ENCODE measurements at places on chromosomes 13 and 19.
A peak's percentile ranks its signal among the peaks of the same experiment; 100 is the strongest.

DNA sequence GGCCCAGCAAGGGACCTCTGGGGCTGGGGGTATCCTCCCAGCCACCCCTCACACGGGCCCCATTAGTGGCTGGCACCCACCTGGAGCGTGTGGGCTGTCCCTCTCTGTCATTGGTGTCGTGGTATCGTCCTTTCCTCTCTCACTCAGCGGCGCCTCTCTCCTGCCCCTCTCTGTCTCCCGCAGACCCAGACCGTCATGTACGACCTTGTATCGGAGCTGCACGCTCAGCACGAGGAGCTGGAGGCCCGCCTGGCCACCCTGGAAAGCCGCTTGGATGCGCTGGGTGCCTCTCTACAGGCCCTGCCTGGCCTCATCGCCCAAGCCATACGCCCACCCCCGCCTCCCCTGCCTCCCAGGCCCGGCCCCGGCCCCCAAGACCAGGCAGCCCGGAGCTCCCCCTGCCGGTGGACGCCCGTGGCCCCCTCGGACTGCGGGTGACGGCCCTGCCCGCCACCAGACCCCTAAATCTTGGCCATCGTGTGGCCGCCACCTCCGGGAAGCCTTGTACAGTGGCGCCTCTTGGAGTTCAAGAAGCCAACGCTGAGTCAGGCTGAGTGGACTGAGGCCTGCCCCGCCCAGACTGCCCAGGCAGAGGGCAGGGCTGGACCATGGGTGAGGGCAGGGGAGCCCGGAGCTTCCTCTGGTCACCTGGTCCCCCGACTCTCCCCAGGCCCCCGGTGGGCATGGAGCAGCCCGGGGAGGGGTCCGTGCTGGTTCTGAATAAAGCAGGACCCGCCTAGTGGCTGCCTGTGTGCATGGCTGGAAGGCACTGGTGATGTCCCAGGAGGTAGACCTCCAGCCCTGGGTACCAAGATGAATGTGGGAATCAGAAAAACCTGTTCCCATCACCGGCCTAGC lies 9.8 kb upstream of the ARRDC2 start:
- DNase-seq, result no peak

GRCh38 chr19:28468701-28469459 lies 744.1 kb downstream of the UQCRFS1 start:
- DNase-seq, result no peak

DNA sequence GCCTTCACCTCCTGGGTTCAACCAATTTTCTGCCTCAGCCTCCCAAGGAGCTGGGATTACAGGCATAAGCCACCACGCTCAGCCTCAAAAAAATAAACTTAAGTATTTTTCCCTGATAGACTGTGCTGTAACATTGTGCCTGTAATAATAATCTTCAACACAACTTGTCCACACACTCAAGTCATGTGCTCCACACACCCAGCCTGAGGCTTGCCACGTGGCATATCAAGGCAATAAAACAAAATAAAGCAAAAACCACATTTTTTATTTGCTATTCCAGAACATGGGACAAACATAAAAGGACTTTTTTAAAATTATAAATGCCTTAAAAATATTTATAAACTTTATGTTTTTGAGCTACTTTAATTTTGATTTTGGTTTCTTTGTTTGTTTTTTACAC lies 115.8 kb downstream of the NALCN start:
- DNase-seq, result no peak

- DNase-seq, result no peak
Measured at GRCh38 chr13:26067601-26068000, 15.8 kb upstream of the SHISA2 start.

GRCh38 chr19:2167896-2168618 lies 4.3 kb downstream of the DOT1L start:
- DNase-seq, result no peak

DNA sequence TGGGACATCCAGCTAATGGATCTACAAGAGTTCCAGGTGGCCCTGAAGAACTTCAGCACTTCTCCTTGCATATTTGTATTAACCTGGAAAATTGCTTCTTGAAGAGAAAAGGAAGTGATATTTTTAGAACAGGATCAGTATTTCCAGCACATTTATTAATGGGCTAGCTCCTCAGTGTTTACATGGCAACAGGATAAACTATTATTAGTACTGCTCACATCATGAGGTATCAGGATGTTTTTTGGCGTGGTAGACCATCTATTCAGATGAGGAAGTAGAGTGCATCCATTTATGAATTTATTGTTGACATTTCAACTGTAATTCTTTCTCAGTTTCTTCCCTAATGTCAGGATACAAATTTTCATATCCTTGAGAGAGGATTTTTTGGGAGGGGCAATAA lies 144.4 kb downstream of the KCNRG start:
- DNase-seq, result no peak

DNA sequence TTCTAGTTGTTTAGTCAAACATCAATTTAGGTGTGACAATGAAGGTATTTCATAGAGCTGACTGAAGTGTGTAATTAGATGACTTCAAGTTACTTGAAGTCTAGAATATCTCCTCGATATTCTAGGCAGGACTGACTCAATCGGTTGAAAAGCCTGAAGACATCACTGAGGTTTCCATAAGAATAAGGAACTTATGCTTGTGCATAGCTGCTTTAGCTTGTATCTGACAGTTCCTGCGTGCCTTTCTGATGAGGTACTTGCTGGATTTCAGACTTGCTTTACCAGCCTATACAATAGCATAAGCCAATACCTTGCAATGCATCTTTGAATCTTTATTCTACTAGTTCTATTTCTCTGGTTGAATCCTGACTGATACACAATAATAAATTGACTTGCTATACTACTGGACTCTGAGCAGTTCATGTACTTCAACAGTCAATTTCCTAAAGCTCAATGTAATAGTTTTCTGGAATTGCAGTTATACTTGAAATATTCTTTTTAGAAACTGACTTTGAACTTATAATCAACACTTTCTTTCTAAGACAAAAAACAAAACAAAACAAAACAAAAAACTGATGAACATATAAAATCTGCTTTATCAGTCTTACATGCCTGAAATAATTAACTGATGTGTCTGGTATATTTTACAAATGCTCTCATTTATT lies 1534.8 kb downstream of the SLITRK5 start:
- DNase-seq, result no peak

DNA sequence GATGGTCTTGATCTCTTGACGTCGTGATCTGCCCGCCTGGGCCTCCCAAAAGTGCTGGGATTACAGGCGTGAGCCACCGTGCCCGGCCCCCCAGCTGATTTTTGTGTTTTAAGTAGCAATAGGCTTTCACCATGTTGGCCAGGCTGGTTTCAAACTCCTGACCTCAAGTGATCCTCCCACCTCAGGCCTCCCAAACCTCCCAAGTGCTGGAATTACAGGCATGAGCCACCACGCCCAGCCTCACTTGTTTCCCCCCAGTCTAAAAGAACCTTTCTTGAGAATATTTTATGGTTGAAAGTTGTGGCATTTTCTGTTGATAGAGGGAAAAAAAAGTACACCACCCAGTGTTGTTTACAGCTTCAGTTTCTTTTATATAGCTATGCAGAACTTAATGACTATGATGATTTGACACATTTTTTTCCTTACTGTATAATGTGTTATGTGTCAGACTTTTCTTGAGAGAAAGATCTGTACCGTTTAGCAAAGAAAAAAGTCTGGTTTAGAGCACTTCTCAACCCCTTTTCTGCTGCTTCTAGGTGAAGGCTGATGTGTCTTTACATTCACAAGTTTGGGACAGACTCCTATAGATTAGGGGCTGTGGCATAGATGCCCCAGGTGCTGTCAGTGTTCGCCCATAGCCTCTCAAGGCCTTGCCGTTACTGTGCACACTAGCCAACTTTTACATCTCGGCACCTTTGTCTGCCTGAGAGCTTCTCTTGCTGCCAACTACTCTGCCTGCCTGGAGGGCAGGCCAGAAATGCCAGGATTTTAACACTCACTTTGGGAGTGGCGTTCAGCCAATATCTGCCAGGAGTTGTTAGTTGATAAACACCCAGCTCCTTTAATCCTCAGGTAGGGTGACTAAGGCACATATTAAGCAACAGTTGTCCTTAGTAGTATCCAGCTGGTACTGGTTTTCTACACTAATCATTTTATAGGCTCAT lies 33.0 kb downstream of the KCTD4 start:
- peak; percentile 42 for DNase-seq

DNA sequence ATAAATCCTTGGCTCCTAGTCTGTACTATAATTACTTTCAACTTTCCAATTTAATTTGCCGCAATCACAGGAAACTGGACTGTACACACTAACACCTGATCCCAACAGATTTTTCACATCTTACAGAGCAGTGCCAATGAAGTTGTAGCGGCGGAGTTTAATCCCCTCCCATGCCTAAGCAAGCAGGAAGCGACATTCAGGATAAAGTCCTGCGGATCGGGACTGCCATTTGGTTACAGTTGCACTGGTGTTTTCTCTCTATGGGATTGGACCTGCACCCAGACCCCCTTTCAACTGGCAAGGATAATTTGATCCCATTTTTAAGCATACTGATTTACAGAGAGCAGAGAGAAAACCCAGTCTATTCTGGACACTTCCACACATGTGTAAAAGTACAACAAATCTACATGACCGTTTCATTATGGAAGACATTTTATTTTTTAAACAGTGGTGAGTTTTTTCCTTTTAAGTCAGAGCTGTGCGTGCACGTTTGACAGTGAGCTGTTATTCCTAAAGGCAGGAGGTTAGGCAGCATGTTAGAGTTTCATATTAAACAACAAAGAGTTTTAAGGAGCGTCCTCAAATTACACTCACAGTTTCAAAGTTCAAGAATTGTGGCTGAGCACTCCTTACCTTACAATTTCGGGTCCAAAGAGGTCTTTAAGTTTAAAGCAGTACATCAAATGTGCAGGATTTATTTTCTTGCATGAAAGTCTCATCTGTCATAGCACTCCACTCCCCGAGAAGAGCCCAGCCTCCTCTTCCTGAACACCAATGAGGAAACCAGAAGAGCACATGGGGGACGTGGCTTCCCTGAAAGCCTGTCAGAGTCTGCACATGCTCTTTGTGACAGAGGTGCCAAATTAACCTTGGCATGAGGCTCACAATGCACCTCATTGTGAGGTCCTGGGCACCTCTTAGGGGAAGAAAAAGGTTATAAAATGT lies 141.6 kb upstream of the RFC3 start:
- peak; percentile 73 for DNase-seq

- DNase-seq, result peak; percentile 97
Measured at GRCh38 chr19:4759388-4760284, 31.9 kb upstream of the FEM1A start.

GRCh38 chr19:4077800-4078684 lies 11.3 kb upstream of the ZBTB7A start:
- DNase-seq, result no peak

Measured in NCI-H2081 (cell line).